ENCODE measurements at places on chromosomes 12 and 14.

- no peak for DNase-seq
Measured at GRCh38 chr12:709455-710020, 42.8 kb upstream of the WNK1 start.

DNA sequence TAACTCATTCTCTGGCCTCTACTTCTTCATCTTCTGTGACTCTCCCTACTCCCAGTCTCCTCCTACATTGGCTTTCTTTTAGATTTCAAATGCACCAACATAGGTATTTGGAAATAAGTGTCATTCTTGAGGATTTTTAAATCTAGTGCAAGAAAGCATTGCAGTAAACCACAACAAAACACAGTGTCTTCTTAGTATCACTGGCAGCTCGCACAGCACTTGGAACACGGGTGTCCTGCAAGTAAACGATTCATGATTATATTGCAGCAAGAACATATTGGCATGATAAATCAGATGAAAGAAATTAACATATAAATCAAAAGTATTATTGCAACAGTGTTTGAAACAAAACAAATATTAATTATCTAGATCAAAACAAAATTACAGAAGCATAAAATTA lies 45.6 kb downstream of the MAGOHB start:
- no peak for DNase-seq

DNA sequence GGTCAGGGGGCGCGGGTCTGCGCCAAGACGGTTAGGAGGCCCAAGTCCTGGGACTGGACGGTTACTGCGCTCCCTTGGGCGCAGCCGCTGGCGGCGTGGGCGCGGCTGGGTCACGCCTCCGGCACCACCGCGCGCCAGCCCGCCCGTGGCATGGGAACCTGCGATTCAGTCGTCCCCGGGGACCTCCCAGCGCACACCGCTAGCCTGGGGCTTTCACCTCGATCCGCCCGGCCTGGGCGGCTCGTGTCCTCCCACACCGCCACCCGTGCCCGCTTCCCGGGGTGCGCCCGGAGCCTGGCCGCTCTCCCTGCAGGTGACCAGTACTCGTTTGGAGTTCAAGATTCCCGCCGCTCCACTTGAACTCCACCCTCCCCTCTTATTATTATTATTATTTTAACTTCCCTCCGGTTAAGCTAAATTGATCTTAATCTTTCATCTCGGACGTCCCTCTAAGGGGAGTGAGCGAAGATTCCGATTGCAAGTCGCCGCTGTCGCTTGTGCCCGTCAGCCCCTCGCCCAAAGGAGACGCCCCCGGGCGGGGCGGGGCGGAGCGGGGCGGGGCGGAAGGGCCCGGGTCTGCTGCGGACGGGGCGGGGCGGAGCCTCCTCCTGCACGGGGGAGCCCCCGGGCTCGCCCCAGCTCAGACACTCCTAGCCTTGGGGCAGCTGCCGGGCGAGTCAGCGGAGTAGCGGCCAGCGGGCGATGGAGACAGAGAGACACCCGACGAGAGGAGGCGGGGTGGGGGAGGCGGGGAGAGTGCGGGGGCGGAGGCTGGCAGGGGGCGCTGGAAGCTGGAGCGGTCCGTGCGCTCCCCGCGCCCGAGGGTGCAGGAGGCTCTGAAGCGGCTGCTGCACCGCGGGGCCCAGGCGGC lies at the start of gene KCNMB4:
Gene KCNMB4, plus strand, starts transcription at position 643 of the 871 bp plus-strand sequence. CDS start 445 bp downstream, outside the sequence.
- DNase-seq: peak; percentile 79

- DNase-seq: no peak
Measured at GRCh38 chr14:34817768-34818167, 57.4 kb downstream of the BAZ1A start.

DNA sequence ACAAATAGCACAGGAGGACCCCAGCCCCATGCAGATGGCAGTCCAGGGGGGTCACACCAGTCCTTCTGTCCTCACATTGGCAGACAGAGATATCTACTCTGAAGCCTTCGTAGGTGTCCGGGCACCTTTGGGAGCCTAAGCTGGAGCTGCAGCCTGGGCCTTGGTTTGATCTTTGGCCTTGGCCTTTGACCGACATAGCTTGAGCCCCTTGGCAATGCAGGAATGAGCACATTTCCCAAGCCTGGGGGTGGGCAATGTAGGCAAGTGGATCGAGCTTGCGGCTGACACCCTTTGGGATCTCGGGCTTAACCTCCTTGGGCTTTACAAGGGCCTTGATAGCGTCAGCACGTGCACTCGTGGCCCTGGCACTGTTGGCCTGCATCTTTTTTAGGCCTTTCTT lies 6.4 kb downstream of the COQ5 start:
- DNase-seq: no peak

DNA sequence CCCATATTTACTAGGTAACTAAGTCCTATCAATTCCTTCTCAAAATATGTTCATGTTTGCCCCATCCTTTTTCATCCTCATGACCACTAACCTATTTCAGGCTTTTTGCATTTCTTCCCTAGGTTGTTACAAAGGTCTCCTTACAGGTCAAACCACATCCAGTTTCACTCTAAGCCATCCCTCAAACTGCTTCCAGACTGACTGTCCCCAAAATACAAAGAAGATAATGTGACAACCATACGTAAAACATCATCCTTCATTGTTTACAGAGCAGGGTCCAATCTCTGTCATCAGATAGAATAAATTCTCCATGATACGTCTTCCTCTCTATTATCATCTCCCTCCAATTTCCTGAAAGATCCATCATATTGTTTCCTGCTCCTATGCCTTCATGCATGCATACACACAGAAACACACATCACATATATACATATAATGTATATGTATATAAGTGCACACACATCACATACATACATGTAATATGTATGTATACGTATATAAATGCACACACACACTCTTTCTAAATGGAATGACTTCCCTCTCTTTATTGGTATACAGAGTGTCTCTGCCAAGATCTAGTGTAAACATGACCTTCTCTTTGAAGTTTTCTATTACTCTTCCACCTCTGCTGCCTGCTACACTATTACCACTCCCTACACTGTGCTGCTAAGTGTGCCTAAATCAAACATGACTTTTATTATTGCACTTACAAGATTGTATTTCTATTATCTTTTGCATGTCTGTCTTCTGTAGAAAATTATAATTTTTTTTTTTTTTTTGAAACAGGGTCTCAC lies 30.7 kb upstream of the EPS8 start:
- DNase-seq: no peak

GRCh38 chr12:131132118-131132892 lies 178.6 kb downstream of the ADGRD1 start:
- DNase-seq: no peak

GRCh38 chr12:109452489-109452888 lies 24.6 kb downstream of the KCTD10 start:
- no peak for DNase-seq

DNA sequence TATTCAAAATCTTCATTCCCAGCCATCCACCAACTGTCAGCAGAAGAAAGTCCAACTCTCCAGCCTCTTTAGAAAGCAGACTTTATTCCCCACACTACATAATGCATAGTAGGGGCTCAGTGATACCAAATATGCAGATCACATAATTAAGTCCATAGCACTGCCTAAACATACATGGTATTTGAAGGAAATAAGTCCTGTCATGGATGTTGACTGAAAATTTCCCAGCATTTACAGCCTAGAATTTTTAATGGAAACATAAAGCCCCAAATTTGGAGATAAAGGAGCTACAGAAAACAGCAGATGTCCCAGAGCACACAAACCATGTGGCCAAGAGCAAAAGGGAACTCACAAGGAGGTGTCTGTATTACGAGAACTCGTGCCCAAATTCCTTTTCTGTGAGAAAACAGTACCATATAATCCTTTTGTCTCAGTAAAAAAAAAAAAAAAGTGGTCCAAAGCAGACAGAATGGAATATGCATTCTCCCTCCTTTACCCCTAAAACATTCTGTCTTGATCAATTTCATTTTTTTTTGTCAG lies 920.5 kb downstream of the NRXN3 start:
- no peak for DNase-seq

DNA sequence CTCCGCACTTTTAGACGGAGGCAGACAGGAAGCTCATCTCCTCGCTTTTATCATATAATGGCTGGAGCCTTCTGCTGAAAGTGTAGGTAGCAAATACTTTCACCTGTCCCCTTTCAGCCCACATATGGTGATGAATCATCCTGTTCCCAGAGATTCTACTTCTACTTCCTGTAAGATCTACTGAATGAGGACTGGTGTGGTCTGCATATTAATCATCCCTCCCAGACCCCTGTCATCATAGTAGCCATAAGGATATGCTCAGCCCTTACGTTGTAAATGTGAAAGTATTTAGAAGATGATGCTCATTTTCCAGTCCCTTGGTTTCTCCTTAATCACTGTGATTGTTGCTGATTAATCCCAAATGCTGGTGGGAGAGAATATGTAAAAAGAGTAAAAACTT lies 268.2 kb upstream of the GRIP1 start:
- no peak for DNase-seq

DNA sequence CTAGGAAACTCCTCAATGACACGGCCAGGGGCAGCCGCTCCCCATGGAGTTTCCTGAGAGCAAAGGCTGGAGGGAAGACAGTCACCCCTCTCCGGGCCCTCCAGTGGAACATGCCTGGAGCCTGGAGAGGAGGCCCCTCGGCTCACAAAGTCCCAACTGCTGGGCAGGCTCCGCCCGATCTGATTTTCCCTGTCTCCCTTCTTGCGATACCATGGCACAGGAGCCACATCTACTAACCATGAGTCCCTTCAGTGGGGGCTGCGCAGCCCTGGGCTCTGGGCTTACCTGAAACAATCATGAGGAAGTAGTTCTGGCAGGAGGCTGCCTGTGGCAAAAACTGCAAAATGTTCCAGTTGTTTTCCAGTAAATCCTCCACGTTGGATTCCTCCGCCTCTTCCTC lies 15.3 kb downstream of the P2RX2 start:
- DNase-seq: no peak

DNA sequence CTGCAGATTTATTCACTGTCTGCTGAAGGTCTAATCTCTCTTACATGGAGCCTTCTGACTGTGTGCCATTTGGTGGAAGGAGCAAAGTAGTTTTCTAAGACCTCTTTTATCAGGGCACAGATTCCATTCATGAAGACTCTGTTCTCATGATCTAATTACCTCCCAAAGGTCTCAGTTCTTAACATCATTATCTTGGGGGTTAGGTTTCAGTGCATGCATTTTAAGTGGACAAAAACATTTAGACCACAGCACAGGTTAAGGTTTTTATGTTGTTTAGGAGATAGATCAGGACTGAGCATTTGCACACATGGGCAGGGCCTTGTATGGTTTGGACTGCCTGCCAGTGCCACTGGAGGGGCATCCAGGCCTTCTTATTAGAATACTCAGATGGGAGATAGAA lies 746.1 kb downstream of the C12orf50 start:
- DNase-seq: no peak

- DNase-seq: no peak
Measured at GRCh38 chr12:122729583-122730214, 945 bp downstream of the HCAR1 start.

DNA sequence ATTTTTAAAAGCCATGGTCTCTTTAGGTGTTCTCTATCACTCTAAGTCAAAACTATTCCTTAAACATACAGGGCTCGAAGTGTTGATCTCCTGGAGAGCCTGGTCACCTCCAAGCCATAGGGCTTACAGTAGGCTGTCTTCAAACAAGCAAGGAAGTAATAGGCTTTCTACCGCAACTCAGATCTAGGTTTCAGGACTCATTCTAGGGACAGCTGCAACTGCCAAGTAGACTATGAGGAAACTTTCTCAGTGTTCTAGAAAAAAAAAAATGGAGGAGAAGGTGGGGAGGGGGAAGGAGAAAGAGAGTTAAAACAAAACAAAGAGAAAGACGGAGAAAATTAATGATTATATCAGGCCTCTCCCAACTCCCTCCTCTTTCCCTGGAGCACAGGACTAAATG lies 106.9 kb upstream of the ETV6 start:
- DNase-seq: no peak

- DNase-seq: no peak
Measured at GRCh38 chr12:6268484-6269157, 41.9 kb upstream of the PLEKHG6 start.

- no peak for DNase-seq
Measured at GRCh38 chr12:64767495-64767894, 8.3 kb upstream of the GNS start.

DNA sequence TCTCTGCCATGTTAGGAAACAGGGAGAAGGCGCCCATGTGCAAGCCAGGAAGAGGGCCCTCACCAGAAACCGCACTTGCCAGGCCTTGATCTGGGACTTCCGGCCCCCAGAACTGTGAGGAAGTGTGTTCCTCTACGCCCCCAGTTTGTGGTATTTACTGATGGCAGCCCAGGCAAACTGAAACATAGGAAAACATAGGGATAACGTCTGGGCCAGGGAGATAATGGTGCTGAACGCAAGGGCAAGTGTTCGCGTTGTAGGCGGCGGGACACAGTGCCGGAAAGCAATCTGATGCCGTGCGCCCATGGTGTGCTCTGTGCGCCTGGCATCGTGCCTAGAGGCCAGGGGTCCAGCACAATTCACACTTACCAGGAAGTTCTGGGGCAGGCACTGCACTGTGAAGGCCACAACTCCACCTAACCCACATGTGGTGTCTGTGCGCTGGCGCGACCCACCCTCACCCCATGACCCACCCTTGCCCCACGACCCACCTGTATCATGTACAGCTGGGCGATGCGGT lies 53.6 kb downstream of the ARL6IP4 start:
- DNase-seq: no peak

DNA sequence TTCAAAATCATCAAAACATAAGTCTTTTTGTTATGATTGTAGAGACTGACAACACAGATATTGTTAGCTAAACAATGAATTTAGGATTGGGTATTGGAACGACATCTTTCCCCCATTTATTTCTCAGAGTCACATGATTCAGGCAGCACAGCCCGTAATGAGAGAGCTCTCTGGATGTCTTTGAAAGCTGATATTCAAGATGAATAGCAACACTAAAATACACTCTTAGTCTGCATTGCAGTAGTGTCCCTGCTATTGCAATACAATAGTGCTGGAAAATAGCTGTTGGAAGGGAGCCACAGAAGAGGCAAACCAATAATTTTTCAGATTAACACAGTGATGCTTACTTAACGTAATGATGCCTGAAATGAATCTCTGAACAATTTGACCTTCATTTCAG lies 9.9 kb downstream of the GTSF1 start:
- DNase-seq: no peak

GRCh38 chr14:61813096-61813606 lies 50.9 kb downstream of the SNAPC1 start:
- no peak for DNase-seq

DNA sequence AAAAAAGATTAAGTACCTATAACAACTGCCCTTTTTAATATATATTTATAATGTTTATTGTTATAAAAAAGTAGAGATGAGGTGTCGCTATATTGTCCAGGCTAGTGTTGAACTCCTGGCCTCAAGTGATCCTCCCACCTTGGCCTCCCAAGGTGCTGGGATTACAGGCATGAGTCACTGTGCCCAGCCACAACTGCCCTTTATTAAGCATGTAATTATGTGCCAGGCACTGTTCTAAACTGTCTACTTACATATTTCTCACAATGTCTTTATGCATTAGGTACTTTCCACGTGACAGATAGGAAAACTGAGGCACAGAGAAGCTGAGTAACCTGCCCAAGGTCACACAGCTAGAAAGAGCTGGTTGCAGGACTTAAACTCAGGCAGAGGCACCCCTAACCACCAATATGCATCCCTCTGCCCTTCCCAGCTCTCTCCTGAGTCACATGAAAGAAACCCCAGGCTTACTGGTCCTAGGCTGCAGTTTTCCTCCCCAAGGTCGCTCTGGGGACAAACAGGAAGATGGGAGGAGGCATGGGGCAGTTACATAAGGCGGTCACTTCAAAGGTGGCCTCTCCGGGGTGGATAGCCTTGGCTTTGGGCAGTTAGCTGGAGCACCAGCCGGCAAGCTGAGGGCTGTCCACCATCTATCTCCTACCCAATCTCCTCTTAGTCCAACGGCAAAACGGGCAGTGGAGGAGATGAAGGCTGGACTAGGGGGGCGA lies 54.6 kb upstream of the TBX3 start:
- DNase-seq: no peak

Measured in hippocampal formation (tissue), 2 donors.